ENCODE measurements at places on chromosomes 16 and 17.

- no peak for DNase-seq
Measured at GRCh38 chr17:75242461-75243042, 18.9 kb downstream of the GGA3 start.

DNA sequence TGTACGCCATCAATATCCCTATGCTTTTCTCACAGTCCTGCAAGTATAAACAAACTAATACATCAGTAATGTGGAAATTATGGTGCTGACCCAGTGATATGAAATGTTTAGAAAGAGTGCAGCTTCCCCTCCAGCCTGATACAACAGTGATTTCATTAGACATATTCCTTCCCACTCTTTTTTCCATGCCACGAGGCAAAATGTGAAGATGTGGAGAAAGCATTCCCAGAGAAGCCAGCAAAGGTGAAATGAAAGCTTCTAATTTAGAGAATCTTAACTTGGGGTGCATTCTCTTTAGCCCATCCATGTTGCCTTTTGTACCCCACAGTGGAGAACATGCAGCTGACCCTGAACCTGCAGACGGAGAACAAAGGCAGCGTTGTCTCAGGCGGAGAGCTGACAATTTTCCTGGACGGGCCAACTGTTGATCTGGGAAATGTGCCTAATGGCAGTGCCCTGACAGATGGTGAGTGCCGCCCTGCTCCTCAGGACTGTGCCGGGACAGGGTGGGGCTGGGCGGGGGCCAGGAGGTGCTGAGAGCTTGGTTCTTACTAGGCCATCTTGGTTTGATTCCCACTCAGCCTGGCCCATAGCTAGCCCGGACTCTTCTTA, 77.8 kb downstream of the WWP2 start:
- no peak for DNase-seq

- DNase-seq, result no peak
Measured at GRCh38 chr16:19135896-19136438, 22.2 kb downstream of the ITPRIPL2 start.

DNA sequence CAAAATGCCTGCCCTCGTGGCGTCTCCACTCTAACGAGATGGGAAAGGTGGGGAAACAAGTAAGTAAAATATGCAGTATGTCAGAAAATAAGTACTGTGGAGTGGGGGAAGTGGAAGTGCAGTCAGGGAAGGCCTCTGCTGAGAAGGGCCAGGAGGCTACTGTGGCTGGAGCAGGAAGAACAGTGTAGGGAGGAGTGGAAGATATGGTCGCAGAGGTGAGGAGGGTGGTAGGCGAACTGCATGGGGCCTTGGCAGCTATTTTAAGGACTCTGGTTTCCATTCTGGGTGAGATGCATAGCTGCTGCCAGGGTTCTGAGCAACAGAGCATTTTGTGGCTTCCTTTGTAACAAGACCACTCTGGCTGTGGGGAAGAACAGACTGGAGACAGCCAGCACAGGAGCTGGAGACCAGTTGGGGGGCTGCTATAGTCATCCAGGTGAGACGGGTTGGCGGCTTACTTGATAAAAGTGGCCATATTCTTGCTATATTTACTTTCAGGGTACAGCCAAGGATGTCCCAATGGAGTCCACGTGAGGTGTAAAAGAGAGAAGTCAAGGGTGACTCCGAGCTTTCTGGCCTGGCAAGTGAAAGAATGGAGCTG, 42.6 kb downstream of the CYTH1 start:
- DNase-seq, result no peak

DNA sequence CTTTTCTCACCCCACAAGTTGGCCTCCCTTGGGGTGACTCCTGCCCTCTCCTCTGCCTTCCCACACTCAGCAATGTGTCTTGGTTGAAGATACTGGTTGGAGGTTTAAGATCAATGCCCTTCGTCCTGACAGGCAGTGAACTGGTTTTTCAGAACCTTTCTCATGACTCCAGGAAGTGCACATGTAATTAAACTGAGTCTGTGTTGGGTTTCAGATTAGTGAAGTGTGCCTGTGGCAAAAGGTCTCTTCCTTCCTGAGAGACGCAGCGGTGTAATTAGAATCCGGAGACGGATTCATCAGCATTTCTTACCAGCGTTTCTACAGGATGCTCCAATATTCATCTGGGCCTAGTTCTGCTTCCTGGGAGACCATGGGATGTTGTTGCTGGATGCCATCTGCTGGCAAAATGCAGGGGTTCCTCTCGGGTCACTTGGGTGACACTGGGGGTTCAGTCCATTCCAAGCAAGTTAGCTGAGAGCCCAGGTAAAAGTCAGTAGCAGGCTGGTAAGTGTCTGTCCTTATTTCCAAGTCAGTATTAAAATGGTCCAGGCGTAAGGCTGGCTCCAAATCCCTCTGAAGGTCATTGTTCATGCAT, 233.3 kb downstream of the XYLT1 start:
- no peak for DNase-seq

- DNase-seq, result no peak
Measured at GRCh38 chr17:77856551-77857305, 101.8 kb upstream of the TNRC6C start.

GRCh38 chr17:13476720-13477119, 125.0 kb downstream of the HS3ST3A1 start:
- no peak for DNase-seq

GRCh38 chr16:81646561-81646960, 132.5 kb upstream of the PLCG2 start:
- no peak for DNase-seq

GRCh38 chr17:21453144-21453898, 77.2 kb downstream of the KCNJ12 start:
- DNase-seq, result no peak

DNA sequence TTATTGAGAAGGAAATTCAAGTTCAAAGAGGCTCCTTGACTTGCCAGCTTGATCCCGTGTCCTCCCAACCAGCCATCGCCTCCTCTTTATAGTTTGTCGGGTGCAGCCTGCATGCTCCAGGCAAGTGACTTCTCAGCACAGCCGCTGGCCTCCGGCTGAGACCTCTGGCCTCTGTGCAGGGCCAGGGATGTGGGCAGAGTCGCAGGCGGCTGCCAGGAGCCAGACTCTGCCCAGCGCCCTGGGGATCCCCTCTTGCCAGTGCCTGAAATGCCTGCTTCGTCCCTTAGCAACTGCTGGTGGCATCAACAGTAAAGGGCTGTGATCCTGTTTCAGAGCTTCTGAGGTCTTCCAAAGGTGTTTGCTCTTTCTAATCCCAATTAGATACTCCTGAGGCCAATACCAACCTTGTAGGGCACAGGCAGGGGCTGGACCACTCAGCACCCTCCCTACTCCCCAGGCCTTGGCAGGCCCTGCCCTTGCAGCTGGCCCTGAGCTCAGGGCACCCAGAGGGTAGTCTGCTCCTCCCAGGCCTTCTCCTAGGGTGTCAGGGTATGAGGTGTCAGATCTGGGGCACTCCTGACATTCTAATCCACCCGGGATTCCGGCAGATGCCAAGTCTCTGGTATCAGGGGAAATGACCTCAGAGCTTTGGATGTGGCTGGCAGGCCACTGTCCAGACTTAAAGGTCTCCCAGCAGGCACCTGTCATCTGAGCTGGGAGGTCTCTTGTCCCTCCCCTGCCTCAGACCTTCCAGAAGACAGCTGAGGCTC, 68.0 kb upstream of the SIAH1 start:
- no peak for DNase-seq

- DNase-seq, result no peak
Measured at GRCh38 chr17:5943232-5943631, 126.9 kb upstream of the WSCD1 start.

GRCh38 chr17:68390888-68391545, 66.3 kb downstream of the WIPI1 start:
- DNase-seq, result no peak

DNA sequence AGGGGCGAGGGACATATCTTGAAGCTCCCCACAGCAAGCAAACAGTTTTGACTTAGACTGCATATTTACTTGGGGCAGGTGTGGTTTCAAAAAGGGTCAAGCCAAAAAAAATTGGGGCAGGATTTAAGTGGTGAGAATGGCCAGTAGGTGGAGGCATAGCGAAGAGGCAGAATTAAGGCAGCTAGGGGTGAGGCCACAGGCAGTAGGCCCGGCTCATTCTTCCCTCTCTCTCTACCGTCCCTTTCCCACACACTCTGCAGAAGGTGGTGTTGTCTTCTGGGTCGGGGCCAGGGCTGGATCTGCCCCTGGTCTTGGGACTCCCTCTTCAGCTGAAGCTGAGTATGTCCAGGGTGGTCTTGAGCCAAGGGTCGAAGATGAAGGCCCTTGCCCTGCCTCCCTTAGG, 2.6 kb downstream of the SHBG start:
- no peak for DNase-seq

DNA sequence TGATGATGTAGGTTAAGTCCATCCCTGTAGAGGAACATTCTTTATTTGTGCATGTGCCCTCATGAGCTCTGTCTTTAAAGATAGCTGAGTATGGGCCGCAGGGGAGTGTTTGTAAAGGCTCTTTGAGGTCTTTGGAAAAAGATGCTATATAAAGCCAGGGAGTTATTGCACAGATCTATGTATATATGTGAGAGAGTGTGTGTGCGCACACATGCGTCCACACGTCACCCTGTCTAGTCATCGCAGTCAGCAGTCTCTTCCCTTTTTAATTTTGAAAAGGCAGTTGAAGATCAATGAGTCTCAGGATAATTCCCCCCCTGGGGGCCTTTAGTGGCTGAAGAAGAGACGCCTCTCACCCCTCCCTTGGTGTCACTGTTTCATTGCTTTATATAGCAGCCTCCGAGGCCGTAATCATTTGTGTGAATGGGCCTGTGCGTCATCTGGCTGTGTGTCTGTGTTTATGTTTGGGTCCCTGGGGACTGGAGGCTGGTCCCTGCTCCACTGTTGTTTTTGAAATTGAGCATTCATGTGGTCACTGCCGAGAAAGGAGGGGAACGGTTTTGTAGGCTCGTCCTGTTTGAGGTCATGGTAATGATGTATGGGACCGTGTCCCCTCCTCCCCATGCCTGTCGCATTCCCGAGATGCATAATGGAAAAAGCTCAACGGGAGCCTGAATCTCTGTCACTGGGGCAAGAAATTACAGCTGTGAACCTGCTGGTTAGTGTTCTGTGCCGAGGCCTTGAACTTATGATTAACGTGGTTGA, 143.9 kb downstream of the SNX29 start:
- peak; percentile 46 for DNase-seq

- no peak for DNase-seq
Measured at GRCh38 chr17:44216694-44217093, 2.8 kb downstream of the UBTF start.

- DNase-seq, result no peak
Measured at GRCh38 chr17:73826872-73827228, 182.6 kb upstream of the SDK2 start.

- DNase-seq, result no peak
Measured at GRCh38 chr17:78737332-78737731, 44.7 kb downstream of the CYTH1 start.

GRCh38 chr17:81082177-81083073, 47.5 kb downstream of the BAIAP2 start:
- DNase-seq, result no peak
